ENCODE measurements at places on chromosomes 7 and 10. TPM values are rescaled to one million over a fixed set of nuclear protein-coding genes. Genes with fewer than 3 reads are reported as not detected.

PKD2L1 gene
- 0.17 TPM for total RNA-seq

DNA sequence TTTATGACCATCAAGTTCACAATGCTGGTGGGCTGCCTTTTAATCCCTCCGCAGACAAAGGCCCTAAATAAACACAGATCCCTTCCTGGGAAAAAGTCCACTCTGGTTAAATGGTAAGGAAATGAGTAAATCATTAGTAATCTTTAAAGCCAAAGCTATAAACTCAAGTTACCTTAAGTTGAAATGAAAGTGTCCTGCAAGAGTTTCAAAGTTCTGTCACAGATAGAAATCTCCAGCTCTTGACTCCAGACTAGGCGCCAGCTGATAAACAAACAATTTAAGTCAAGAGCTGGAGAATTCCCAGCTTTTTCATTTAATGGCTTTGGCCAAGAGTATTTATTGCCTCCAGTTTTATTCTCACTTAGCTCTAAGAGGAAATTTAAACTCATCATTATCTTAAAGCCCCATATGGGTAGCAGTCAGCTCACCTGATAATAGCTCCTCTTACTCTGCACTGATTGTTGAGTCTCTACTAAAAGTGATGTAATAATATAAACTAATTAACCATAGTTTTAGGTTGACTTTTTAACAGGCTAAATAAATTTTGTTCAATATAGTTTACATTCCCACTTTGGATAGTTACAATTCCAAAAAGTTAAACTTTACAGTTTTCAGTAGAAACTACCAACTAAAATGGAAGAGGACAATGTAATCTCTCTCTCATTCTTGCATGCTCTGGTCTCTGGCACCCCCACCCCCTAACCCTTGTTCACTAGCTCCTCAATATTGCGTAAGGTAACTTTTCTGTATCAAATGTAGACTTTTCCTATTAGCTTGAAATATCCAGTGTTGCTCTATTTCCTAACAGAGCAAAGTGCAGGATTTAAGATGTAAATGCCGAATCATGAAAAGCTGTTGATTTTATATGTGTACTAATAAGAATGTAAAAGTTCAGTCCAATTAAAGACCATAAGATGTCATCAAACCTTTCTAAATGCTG lies 56.1 kb downstream of the HIBADH start:
- H3K27me3 ChIP-seq, result no peaks in the 10 kb centered on the region
- H3K36me3 ChIP-seq, result no peaks in the 10 kb centered on the region
- H3K27ac ChIP-seq, result no peak overlapping the region
- H3K4me3 ChIP-seq, result no peak overlapping the region

DNA sequence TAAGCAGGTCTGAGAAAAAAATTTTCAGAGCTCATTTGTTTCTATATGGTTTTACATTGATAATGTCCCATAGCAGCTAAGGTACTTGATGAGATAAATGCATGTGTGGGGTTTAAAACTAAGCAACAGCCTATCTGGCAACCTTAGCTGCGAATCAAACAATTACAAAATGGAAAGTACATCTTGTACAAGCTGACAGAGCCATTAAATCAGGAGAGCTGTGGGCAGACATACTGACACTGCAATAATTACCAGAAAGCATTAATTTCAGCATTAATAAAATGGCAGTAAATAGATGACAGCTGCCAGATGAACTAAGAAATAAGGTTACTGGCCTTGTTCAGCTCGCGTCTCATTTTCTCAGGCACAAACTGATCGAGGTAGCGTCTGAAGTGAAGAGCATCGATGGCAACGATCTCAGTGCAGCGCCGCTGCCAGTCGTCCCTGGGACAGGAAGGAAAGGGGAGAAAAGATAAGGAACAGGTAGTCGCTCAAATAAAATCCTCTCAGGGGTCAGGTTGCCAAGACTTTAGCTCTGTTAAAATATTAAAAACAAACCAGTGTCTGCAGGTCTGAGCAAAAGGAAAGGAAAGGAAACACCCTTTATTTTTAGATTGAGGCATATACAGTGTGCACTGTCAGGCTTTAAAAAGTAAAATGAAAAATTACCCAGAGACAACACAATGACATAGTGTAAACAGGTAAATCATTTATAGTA lies 79.7 kb upstream of the OGDHL start:
- no peak overlapping the region for H3K4me3 ChIP-seq
- no peak overlapping the region for H3K27ac ChIP-seq
- peaks cover 2% of the 10 kb centered on the region for H3K4me1 ChIP-seq
- H3K36me3 ChIP-seq, result peaks cover 22% of the 10 kb centered on the region
- DNase-seq, result no peak
- H3K27me3 ChIP-seq, result no peaks in the 10 kb centered on the region

FXYD4 gene
- total RNA-seq, result not detected

Measured in activated CD4-positive, alpha-beta T cell treated with anti-CD3 and anti-CD28 coated beads, Interleukin-2, amount 10 ng/mL, durations not matched to agents 24 days and 14 days (primary cell).